ENCODE measurements at places on chromosomes 16 and 17.

DNA sequence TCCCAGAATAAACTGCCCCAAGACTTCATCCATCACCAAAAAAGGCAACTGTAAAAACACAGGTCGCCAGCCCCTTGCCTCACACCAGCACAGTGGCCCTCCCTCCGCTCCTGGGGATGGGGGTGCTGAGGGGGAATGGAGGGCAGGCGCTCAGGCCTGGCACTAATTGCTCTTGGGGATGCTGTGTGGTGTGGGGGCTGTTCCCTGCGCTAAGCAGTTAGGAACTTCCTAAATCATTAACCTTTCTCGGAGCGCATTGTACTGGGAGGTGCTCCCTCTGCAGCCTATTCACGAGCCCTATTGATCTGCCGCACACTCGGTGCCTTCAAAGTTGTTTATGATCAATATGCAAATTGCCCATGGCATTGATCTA is 199.9 kb downstream of the ZFHX3 start:
- no peak for DNase-seq

GRCh38 chr17:60631119-60631518 is 31.1 kb downstream of the PPM1D start:
- no peak for DNase-seq

DNA sequence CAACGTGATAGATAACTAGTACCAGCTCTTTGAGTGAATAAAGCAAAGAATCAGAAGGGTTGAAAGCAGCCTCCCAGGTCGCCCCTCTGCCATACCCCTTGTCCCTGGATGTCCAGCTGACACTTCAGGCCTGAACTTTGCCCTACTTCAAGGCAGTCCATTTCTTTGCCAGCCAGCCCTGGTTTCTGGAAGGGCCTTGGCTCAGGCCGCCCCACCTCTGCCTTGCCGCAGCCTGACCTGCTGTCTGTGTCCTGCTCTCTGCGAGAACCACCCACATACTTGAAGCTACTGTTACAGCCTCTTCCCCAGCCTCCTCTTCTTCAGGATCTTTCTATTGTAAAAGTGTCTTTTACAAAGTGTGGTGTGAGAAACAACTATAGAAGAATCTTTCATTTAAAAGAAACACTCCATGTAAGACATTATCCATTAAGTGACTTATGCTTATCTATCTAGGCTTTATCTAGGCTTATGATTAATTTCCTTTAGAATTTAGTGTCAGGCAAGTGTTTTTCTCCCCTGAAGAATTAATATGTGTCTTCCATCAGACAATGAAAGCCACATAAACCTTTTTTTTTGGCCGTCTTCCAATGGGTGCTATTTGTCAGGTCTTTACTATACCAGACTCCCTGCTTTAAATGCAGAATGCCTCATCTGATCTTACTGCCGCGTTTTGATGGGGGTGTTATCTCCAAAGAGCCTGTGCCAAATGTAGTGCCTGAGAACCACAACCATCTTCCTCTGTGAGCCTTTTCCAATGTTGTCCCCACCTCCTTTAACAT is 133.9 kb downstream of the SOCS1 start:
- no peak for DNase-seq

DNA sequence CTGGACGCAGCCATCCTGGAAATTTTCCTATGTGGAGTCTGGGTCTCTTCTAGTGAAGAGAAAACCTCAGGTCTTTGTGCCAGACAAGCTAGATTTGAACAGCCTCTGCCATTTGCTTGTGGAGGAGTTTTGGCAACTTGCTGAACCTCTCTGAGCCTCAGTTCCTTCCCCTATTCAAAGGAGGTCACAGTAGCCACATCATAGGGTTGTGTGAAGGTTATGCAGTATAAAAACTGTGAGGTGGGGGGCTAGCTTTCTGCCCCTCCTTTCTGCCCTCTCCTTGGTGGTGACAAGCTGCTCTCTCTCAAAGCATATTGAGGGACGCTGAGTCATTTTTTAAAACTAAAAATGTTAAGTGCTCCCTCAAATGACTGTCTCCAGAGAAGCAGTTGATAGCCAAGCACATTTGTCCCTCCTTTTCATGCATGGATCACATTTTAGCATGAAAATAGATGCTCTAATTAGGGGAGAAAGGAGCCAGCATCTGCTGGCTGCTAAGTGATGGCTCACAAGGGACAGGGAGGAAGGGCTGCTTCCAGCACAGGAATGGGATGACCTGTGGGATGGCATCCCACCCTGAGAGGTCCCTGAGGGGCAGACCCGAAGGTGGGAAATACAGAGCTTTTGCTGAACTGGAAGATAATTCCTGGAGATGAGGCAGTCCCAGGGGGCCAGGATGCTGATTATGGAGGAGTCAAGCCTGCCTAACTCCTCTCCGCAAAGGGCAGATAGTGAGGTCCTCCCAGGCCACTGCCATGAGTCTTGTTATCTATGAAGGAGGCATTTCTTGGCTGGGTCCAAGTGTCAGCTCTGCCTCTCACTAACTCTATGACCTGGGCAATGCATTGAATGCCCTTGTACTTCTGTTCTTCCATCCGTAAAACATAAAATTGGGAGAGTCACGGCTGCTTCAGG is 218.8 kb downstream of the RAB11FIP4 start:
- DNase-seq: no peak

- DNase-seq: no peak
Measured at GRCh38 chr17:34542700-34543336, 36.6 kb upstream of the TMEM132E start.

GRCh38 chr17:61584866-61585265 is 6.2 kb downstream of the NACA2 start:
- DNase-seq: no peak

DNA sequence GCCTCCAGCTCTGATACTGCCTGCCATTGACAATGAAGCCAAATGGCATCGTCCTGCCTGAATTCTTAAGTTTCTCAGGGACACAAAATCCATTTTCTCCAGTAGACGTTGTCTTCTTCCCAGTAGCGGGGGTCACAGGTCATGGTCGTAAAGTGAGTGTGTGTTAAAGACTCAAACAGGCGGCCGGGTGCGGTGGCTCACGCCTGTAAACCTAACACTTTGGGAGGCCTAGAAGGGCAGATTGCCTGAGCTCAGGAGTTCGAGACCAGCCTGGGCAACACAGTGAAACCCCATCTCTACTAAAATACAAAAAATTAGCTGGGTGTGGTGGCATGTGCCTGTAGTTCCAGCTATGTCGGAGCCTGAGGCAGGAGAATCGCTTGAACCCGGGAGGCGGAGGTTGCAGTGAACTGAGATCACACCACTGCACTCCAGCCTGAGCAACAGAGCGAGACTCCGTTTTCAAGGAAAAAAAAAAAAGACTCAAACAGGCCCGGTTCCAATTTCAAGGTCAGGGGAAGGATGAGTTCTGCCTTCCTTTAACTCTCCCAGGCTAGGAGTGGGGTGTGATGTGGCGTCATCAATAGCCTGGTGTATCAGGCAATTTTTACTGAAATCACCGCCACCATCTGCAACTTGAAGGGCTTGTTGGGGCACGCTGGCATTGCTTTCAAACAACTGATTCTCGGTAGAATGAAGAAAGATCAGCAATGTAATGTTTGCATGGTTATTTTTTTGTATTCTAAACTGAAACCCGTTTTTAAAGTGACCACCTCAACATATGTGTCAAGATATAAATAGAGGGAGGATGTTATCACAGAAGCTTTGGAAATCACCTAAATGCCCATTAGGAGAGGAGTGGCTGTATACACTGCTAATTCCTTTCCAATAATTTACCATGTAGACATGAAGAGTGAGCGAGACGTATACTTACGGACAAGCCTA is 91.0 kb downstream of the WSCD1 start:
- no peak for DNase-seq
